NCI-H1417 (cell line): ENCODE measurements at places on chromosomes 5 and 9.

DNA sequence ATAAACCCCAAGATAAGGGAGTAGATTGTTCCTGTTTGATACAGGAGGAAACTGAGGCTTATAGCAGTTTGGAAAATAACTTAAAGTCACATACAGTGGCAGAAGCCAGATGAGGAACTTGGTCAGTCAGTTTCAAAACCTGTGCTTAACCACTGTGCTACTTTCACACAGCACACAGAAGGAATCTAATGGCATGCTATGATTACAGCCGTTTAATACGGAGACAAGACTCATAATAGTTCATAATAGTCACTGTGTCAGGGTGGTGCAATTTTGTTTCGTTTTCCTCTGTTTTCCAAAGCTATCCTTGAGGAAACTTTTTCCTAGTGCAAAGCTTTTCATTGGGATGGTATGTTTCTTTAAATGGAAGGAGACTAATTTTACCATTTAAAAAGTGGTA, 112.3 kb downstream of the GCNT1 start:
- no peak for DNase-seq

GRCh38 chr9:19946441-19947109, 157.7 kb upstream of the SLC24A2 start:
- DNase-seq, result no peak

- no peak for DNase-seq
These were observed 38.2 kb downstream of the ETF1 start for GRCh38 chr5:138504799-138505198.

- no peak for DNase-seq
These were observed 192.4 kb downstream of the GADD45G start for GRCh38 chr9:89797255-89797654.

GRCh38 chr5:107949688-107950341, 279.1 kb upstream of the EFNA5 start:
- no peak for DNase-seq
